ENCODE measurements at places on chromosomes 16 and 17. TPM values are rescaled to one million over a fixed set of nuclear protein-coding genes. Genes with fewer than 3 reads are reported as not detected.

DNA sequence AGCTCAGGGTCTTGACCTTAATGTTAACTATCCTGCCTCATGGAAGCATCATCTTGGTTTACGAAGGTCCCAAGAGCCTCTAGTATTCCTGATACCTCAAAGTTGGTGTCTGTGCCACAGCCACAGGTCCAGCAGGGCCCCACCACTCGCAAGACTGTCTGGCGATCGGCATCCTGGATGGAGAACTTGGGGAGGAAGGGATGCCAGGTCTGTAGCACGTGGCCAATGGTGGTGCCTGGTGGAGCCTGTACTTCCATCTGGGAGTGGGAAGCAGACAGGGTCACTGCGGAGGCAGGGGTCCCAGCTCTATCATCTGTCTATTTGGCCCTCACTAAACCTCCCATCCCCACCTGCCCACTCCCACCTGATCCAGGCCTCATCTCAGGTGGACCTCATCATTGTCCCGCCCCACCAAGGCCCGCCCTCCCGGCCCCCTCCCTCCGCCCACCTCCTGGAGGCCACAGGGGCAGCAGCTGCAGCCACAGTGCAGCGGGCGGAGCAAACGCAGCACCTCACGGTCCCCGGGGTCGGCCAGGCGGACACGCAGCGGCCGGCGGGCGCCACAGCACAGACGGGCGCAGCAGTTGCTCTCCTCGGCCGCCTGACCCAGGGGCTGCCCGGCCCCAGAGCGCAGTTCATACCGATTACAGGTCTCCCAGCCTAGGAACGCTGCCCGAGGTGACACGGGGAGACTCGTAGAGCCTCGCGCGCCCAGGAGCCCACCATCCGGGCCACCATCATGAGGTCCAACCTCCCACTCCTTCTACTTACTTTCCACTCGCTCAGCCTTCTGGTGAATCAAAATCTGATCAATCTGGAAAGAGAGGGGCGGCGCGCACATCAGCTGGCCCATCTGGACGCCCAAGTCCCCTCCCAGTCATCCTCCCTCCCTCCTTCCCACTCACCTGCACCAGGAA, 1.4 kb downstream of the PLSCR3 start:
- peaks cover 57% of the 10 kb centered on the region for H3K4me1 ChIP-seq
- H3K4me3 ChIP-seq: peak overlapping the region; percentile 80
- peak overlapping the region; percentile 66 for H3K27ac ChIP-seq
- H3K36me3 ChIP-seq: peaks cover 17% of the 10 kb centered on the region
- DNase-seq: no peak

Gene SEPTIN12
- total RNA-seq: not detected

Gene CDYL2
- 32.6 TPM for total RNA-seq

- no peak for DNase-seq
- no peaks in the 10 kb centered on the region for H3K36me3 ChIP-seq
- peak within 1 kb of the TSS; percentile 95 for H3K4me3 ChIP-seq
- H3K27me3 ChIP-seq: peaks cover 59% of the 10 kb centered on the region
These were observed at the start of gene IRX5 for GRCh38 chr16:54930005-54930868. IRX5 (plus strand) TSS chr16:54930865; CDS start chr16:54931199, 334 bp downstream.

Gene ZNF469
- total RNA-seq: 0.63 TPM

DNA sequence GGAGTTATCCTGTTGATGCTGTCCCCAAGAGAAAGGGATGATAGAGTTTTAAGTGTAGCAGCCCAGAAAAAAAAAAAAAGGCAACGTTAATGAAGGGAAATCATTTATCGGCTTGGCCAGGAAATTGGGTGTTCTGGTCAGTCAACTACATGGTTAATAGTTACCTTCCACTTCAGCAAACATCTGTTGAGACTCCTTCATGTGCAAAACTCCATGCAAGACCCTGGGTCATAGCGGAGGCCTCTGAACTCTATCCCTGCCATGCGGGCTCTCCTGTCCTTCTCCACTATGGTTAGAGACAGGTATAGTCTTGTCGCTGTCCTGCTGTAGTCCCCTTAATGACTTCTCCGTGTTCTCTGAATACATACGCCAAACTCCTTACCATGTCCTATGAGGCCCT, 3.5 kb upstream of the LYRM9 start:
- H3K4me1 ChIP-seq: peaks cover 2% of the 10 kb centered on the region
- H3K27me3 ChIP-seq: no peaks in the 10 kb centered on the region
- no peak overlapping the region for H3K27ac ChIP-seq
- H3K36me3 ChIP-seq: no peaks in the 10 kb centered on the region

GRCh38 chr17:77126519-77126918, 14.2 kb upstream of the SEC14L1 start:
- no peaks in the 10 kb centered on the region for H3K27me3 ChIP-seq
- no peak overlapping the region for H3K27ac ChIP-seq
- DNase-seq: no peak
- peaks cover 21% of the 10 kb centered on the region for H3K4me1 ChIP-seq

Gene TNFAIP1
- 12.1 TPM for total RNA-seq

Gene KRT24
- total RNA-seq: not detected

DNA sequence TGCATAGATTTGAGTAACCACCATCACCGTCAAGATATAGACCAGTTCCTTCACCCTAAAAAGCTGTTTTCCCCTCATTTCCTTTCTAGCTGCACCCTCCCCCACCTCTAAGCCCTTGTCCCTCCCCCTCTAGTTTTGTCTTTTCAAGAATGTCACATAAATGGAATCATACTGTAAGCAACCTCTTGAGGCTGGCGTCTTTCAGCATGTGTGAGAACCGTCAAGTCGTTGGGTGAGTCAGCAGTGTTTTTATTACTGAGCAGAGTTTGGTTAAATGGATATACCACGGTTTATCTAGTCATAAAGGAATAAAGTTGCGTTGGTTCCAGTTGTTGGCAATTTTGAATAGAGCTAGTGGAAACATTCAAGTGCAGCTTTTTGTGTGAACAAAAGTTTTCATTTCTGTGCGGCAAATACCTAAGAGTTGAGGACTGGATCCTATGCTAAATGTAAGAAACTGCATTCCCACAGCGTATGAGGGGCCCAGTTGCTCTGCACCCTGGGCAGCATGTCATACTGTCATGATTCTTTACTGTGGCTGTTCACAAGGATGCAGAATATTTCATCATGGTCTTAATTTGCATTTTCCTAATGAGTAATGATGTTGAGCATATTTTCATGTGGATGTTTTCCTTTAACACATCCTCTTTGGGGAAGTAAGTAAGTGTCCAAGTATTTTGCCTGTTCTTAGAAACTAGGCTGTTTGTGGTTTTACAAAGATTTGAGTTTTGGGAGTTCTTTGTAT, 264.3 kb downstream of the CPPED1 start:
- no peaks in the 10 kb centered on the region for H3K27me3 ChIP-seq
- no peak overlapping the region for H3K4me3 ChIP-seq
- no peaks in the 10 kb centered on the region for H3K4me1 ChIP-seq
- H3K27ac ChIP-seq: no peak overlapping the region

Gene AGRP
- total RNA-seq: not detected

DNA sequence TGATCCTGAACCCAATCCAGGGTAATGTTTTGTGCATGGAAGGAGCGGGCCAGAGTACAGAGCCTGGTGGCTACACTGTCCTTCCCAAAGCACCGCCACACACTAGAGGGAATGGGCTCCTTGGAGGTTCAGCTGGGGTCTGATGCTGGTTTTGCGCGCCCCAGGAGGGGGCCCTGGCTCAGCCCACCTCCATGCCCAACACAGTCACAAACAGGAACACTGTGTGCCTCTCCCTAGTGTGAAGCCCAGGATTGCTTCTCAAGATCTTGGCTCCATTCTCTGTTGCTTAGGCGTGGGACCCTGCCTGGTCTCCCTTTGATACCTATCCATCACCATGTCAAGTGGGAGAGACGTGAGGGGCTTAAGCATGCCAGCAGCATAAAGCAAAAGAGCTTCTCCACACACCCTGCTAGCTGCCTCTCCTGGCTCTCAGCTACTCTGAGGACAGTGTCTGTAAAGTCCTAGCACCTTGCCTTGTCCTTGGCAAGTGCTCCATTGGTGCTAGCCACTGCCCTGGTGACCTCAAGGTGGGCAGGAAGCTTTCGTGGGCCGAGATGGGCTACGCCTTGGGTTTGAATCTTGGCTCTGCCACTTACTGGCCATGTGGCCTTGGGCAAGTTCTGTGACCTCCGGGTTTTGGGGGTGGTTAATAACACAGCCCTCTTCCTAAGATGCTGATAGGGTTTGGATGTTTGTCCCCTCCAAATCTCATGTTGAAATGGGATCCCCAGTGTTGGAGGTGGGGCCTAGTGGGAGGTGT, 122.2 kb downstream of the C16orf78 start:
- DNase-seq: no peak
- H3K27me3 ChIP-seq: peaks cover 18% of the 10 kb centered on the region
- H3K4me1 ChIP-seq: peaks cover 11% of the 10 kb centered on the region

DNA sequence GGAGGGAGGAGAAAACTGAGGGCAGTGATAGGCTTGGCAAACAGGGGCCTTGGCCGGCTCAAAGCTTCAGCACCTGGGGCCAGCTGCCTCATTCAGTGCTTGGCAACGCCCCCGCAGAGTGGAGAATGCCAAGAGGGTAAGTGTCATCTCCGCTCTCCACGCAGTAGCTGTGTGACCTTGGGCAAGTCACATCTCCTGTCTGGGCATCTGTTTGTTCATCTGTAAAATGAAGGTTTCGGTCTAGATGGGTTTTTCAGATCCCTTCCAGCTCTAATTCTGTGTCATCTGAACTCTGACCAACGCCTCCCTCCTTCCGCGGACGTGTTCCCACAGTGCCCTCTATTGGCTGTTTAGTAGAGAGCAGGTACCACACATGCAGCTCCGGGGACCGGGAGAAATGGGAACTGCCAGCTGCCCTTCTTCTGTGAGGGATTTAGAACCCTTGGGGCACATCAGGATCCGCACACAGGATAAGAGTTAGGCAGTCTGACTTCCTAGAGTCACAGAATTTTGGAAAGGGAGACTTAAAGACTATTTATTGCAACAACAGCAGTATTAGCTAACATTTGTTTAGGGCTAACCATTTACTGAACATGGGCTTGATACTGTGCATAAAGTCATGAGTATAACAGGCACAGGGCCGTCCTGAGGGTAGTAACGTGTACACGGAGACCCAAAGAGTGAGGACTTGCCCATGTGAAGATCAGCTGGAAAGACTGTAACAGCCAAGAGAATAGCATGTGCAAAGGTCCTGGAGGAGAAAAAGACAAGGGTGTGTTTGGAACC, 26.8 kb downstream of the GP2 start:
- H3K27me3 ChIP-seq: no peaks in the 10 kb centered on the region
- DNase-seq: no peak
- no peaks in the 10 kb centered on the region for H3K36me3 ChIP-seq
- H3K4me3 ChIP-seq: no peak overlapping the region
- H3K27ac ChIP-seq: no peak overlapping the region

Gene TMEM88
- total RNA-seq: 5.8 TPM

DNA sequence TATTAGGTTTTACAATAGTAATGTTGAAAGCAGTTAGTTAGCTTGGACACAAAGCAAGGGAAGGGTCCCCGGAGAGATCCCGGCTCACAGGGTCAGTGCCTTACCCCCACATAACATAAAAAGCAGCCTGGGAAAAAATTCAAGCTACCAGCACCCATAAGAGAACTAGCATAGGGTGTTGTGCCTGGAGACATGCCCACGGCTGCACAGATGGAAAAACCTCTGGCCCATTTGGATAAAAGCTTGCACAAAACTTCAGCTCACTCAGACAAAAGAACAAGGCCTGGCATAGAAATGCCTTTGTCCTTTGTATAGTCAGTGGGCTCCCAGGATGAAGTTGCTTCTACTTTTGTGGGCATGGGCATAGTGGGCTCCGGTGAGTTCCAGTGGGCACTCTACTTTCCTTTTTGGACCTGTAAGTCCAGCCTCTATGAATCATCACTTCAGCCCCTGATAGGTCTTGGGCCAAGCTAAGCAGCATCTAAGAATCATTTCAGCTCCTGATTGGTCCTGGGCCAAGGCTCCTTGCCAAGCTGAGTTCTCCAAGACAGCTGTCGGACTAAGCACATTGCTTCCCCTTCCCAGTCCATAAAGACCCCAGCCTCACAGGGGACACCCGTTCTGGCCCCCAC, 1.3 kb upstream of the RDM1 start:
- no peak for DNase-seq
- no peak overlapping the region for H3K4me3 ChIP-seq
- peaks cover 5% of the 10 kb centered on the region for H3K4me1 ChIP-seq
- H3K27me3 ChIP-seq: no peaks in the 10 kb centered on the region
- H3K36me3 ChIP-seq: no peaks in the 10 kb centered on the region

- no peaks in the 10 kb centered on the region for H3K27me3 ChIP-seq
- H3K4me3 ChIP-seq: peak overlapping the region; percentile 96
- peaks cover 38% of the 10 kb centered on the region for H3K4me1 ChIP-seq
- H3K27ac ChIP-seq: peak overlapping the region; percentile 70
These were observed 1.1 kb downstream of the ARL6IP1 start for GRCh38 chr16:18800293-18800692.

All from T-cell (primary cell).